ENCODE measurements at places on chromosomes 1 and 21. TPM values are rescaled to one million over a fixed set of nuclear protein-coding genes. Genes with fewer than 3 reads are reported as not detected.
A peak's percentile ranks its signal among the peaks of the same experiment; 100 is the strongest.

- no peak for DNase-seq
Observed at GRCh38 chr1:180892675-180893074, 20.0 kb upstream of the KIAA1614 start.

DNA sequence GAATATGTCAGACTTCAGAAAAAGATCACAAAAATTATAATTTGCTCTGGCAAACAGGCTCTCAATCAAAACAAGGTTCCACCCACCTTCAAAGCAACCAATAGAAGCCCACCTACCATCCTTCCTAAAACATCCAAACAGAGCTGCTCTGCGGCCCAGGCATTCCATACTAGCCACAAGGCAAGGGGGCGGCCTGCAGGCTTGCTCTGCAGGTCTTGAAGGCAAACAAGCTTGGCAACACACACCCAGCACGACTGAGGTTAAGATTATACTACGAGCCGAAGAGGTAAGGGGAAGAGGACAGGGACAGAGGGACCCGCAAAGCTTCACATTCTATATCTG lies 207.3 kb downstream of the SLC45A1 start:
- DNase-seq = peak; percentile 36

DNA sequence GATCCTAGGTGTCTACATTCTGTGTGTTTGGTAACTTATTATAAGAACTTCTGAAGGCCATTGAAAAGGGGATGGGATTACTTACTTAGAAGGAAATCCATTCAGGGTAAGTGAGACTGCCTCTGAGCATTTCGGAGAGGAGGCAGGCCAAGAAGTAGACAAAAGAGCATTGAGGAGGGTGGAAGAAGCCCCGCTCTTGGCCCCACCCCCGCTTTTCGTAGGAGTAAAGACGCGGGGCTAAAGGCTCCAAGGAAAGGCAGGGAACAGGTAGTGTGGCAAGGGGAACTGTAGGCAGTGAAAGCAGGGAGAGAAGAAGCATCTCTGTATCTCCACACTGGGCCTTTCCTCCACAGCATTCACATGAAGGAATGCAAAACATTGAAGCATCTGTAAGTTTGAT lies 51.8 kb upstream of the GRIK1 start:
- no peak for DNase-seq

Gene TFAP2E
- not detected for total RNA-seq

- DNase-seq = no peak
Observed at GRCh38 chr21:33246506-33246905, 16.8 kb downstream of the IFNAR2 start.

DNA sequence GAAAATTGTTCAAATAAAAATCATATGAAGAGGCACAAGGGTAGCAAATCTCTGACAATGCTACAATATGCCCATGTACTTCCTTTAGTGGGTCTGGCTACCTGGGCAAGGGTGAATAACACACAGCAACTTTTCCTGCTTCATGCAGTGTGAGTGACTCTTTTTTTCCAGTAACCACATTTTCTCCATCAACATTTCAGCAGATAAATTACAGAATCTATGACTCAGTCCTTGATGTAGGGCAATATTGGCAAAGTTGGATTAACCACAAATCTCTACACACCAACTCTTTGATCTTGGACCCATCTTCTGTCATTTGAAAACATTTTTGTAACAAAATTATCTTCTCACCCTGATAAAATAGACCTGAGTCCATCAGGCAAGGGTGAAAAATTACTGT lies 31.7 kb downstream of the ERICH3 start:
- peak; percentile 47 for DNase-seq

GRCh38 chr1:41582004-41582325 lies 97.5 kb upstream of the EDN2 start:
- DNase-seq = no peak

DNA sequence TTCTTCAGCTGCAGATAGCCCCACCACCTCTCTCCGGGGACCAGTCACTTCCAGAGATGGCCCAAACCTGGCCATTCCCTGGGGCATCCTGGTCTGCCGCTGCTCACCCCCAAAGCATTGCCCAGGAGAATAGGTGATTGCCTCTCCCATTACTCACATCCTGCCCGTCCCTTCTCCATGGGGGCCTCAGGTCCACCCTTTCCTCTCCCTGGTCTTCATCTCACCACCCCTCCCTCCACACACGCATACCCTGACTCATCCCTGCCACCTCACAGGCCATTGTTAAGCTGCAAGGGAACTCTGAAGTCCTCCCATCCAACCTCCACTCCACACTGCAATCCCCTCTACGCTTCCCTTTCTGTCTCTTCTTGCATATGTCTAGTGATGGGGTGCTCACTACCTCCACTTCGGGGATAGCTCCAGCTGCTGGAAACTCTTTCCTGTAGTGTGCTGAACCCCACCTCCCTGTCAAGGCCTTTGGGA lies at the start of gene PLEKHG5:
Gene PLEKHG5, minus strand, starts transcription at position 188 of the 483 bp plus-strand sequence. CDS start 14,096 bp downstream, outside the sequence.
- DNase-seq = peak; percentile 96

GRCh38 chr1:100719490-100719889 lies at the start of gene VCAM1:
Gene VCAM1, plus strand, starts transcription at chr1:100719742. Its CDS starts 119 bp downstream, at chr1:100719861.
- no peak for DNase-seq

DNA sequence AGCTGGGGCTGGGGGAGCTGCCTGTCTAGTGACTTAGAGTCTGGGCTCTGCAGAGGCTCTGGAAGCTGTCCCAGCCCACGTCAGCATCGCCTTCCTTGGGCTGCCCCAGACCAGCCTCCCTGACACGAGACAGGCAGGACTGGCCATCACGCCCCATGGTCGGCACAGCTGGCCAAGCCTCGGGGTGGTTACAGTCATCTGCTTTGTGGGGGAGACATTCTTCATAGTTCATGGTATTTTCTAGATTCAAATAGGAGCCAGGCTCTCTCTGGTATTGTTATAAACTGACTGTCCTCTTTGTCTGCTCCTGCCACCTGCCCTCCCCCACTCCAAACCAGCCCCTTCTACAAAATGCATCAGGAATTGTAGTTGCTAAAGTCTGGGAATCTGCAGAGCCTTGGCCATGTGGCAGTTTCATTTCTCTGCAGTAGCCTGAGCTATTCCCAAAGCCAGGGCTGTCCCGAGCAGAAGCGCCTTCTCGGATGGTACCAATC lies 29.4 kb downstream of the OLFML2B start:
- DNase-seq = peak; percentile 83

GRCh38 chr1:45820788-45821187 lies 17.4 kb downstream of the MAST2 start:
- no peak for DNase-seq

- peak; percentile 68 for DNase-seq
Observed at GRCh38 chr1:155038602-155039307, 5.1 kb downstream of the DCST1 start.

- no peak for DNase-seq
Observed at GRCh38 chr1:214898161-214898560, 184.4 kb upstream of the KCNK2 start.

Gene DNASE2B
- total RNA-seq = not detected

Gene GNG12
- total RNA-seq = 163 TPM

Gene LHX4
- 0.02 TPM for total RNA-seq

Data from M059J (cell line).